HuH-7 (cell line): ENCODE measurements at places on chromosomes 4 and X.

GRCh38 chr4:145619639-145619996, 433 bp downstream of the MMAA start:
- DNase-seq = peak; percentile 55

- DNase-seq = no peak
Observed at GRCh38 chrX:44310227-44310626, 33.2 kb downstream of the EFHC2 start.

DNA sequence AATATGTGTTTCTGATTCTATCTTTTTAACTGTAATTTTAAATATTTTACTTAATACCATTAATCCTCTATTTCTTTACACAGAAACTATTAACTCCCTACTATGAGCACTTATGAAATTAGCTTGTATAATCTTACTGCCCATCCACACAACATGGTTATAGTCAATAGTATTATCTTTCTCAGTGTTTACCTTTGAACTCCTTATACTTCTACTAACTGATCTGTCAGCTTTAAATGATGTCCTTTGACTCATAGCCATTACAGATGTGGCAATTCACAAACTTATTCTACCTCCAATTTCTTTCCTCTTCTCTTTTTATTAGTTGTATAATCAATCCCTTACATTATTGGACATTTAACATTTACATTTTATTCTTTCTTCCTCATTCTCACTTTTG, 5.5 kb downstream of the SEC31A start:
- no peak for DNase-seq

- no peak for DNase-seq
Observed at GRCh38 chrX:97633798-97634197, 750.1 kb downstream of the RPA4 start.

DNA sequence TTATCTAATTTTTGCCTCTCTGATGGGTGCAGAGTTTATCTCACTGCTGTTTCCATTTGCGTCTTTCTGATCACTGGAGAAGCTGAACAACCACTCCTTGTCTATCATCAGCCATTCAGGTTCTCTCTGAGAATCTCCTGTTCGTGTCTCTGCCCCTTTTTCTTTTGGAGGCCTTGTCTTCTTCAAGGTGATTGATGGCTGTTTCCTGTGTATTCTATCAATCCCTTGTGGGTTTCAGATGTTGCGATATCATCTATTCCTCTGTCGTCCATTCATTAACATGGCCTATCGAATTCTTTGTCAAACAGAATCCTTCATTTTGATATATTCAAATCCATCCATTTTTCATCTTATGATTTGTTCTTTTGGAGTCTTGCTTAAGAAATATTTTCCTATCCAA, 100.3 kb downstream of the FAM53A start:
- DNase-seq = no peak

GRCh38 chrX:20063716-20064351, 52.9 kb downstream of the MAP7D2 start:
- no peak for DNase-seq

- peak; percentile 52 for DNase-seq
Observed at GRCh38 chrX:110407910-110408545, 49.4 kb downstream of the RTL9 start.

GRCh38 chrX:43817444-43817843, 64.8 kb downstream of the MAOB start:
- DNase-seq = no peak
